NCI-H2171 treated with DMSO at 0.1 percent for 48 hours (cell line): ENCODE measurements at places on chromosomes 3 and 15.

DNA sequence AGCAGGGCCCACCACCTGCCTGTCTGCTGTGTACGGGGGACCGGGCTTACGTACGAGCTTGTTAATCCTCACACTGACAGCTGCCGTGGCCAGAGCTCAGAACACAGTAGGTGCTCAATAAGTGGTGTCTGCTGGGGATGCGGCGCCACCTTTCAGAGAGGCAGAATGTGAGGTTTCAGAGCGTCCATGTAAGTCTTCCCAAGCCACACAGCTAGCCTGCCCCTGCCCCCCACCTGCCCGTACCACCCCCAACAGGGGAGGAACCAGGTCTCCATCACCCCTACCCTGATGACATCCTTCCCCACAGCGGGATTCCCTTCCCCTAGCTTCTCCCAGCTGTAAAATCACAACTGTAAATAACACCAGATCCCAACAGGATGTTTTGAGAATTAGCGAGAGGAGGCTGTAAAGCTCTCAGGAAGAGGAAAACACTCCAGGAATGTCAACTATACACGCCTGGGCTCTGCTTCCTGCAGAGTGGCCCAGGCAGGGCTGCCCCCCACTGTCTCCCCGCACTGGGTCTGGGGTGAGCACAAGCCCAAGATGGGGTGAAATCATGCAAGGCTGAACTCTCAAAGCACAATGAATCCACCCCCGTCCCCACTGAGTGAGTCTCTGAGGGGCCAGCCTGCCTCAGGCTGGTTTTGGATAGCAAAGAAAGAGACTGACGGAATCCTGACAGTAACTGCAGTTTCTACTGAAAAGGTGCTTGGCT lies 250.1 kb upstream of the LYSMD4 start:
- no peak for DNase-seq

- DNase-seq = no peak
These were observed 31.7 kb downstream of the HACD3 start for GRCh38 chr15:65561934-65562333.

DNA sequence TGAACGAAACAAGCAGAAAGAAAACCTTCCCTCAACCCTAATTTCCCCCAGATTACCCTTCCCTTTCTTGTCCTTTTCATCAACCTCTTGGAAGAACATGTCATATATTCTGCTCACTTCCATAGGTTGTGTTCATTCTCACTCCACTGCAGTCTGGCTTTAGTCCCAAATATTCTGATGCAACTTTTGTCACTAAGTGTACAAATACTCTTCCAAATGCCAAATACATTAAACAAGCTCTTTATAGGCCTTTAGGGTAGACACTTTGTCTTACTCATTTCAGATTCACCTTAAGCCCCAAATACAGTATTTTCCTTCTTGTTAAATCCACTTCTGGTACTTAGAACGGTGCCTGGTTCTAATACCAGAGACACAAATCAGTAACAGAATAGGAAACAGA lies 406.5 kb upstream of the CDIN1 start:
- no peak for DNase-seq

GRCh38 chr3:138890555-138891187 lies 55.9 kb upstream of the PIK3CB start:
- no peak for DNase-seq

DNA sequence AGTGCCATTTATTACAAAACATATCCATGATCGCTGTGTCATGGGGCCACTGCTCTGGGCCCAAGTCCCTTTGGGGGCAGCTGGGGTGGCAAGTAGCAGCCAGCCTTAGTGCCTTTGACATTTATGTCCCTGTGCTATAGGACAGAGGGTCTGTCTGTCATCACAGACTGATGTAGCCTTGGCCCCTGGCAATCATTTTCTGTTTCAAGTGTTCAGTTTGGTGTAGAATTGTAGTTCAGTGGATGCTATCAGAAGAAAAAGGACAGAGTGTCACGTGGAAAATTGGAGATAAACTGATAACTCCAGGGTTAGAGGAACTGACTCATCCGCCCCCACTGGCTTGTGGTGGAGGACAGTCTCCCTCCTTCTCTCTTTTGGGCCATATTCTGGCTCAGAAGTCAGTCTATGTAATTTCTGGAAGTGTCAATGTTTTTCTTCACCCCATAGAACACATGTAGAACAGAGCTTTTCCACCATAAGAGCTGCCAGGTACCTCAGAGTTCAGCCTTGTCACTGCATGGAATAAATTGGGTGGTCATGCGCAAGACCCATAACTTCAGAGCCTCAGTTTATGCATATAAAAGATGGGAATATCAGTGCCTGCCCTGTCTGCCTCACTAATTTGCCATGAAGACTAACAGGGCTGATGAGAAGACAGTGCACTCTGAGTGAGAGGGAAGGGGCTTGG lies 4.5 kb upstream of the MRPS22 start:
- no peak for DNase-seq

DNA sequence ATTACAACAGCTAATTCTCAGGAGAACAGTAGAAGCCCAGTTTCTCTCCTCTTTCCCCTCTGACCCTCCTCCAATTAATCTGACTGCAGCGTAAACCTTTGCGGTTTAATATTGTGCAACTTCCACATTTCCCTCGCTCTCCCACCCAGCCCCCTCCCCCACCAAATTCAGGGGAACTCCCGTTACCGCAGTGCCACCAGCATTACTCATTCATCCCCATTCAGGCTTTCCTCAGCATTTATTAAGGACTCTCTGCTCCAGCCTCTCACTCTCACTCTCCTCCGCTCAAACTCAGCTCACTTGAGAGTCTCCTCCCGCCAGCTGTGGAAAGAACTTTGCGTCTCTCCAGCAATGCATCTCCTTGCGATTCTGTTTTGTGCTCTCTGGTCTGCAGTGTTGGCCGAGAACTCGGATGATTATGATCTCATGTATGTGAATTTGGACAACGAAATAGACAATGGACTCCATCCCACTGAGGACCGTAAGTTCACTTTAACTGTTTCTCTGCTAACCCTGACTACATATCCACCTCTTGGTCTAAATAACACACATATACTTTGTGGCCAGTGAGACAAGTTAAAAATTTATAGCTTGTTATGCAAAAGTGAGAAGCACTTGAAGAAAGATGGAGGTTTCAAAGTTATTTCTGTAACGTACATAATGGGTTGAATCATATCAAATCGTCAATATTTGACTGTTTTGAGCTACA lies at the start of gene PTX3:
TSS of gene PTX3 (plus strand) at position 268 of the 709 bp plus-strand sequence. CDS start at position 352, 84 bp downstream.
- DNase-seq = peak; percentile 49

GRCh38 chr15:57015360-57015759 lies 96.9 kb downstream of the TCF12 start:
- DNase-seq = no peak
